Activated naive CD4-positive, alpha-beta T cell treated with anti-CD3 and anti-CD28 coated beads, Interleukin-2, amount 50 U/mL, for 72 hours (primary cell): ENCODE measurements at places on chromosomes 1 and 21.

- no peak for DNase-seq
Observed at GRCh38 chr1:178408871-178409270, 87.9 kb downstream of the CLEC20A start.

- DNase-seq = no peak
Observed at GRCh38 chr1:178938959-178939317, 68.1 kb upstream of the ANGPTL1 start.

DNA sequence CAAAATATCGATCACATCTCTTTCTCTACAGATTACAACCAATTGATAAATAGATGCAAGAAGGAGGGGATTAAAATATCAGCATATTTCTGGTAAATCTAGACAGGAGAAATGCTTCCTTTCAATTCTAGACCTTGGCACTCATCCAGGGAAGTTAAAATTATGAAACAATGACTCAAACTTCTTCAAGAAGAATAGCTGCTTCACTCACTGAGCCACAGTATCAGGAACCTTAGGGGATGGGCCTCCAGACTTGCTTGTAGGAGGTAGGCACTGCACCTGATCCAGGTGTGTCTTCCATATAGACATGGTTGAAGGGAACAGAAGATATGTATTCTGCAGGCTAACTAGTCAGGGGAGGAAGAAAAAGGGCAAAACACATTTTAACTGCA is 9.8 kb downstream of the SLAMF7 start:
- DNase-seq = no peak

DNA sequence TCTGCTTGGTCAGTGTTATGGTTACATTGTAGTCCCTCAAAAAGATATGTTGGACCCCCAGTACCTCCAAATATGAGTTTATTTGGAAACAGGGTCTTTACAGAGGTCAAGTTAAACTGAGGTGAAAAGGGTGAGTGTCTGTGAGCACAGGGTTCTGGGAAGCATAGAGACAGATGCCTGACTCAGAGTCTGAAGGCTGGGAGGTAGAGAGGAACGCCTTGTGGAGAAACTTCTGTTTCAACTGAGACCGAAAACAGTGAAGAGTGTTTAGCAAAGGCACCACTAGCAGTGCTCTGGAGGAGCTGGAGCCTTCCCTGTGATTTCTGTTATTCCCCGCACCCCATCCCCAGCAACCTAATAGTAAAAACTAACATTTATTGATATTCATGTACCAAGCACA is 65.2 kb upstream of the LRRC8D start:
- no peak for DNase-seq
